A172 (cell line): ENCODE measurements at places on chromosomes 3 and 15. TPM values are rescaled to one million over a fixed set of nuclear protein-coding genes. Genes with fewer than 3 reads are reported as not detected.

The PRR20G gene
- total RNA-seq: not detected in 2 replicates

The TRPM1 gene
- 0.05 TPM in 1 of 2 replicates, not detected in the other for total RNA-seq

The LYSMD2 gene
- total RNA-seq: 25.9 and 27.3 TPM in 2 replicates

The IGSF11 gene
- total RNA-seq: not detected in 2 replicates

- DNase-seq: no peak
These were observed 284.5 kb upstream of the TLE3 start for GRCh38 chr15:70382009-70382749.

- DNase-seq: no peak
These were observed 3.8 kb downstream of the CALML4 start for GRCh38 chr15:68201153-68201878.

GRCh38 chr15:62112616-62113593, 46.1 kb downstream of the C2CD4A start:
- DNase-seq: peak; percentile 88

GRCh38 chr3:151880416-151880690, 6.9 kb downstream of the SUCNR1 start:
- no peak for DNase-seq

DNA sequence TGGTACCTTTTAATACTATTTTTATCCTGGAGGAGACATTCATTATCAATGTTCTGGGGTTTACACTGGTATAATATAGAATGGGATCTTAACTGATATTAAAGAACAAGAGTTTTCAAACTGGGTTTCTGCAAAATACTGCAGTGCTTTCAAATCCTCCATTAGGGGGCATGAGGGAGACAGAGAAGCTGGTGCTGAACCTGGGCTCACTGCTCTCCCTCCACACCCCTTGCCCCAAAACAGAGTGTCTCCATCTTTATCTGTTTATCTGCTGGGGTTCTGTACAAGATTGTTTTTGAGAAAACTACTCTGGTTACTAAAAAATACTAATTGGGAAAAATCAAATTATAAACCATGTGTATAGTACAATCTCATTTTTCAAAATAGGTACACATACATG, 41.7 kb downstream of the CADPS start:
- DNase-seq: no peak

DNA sequence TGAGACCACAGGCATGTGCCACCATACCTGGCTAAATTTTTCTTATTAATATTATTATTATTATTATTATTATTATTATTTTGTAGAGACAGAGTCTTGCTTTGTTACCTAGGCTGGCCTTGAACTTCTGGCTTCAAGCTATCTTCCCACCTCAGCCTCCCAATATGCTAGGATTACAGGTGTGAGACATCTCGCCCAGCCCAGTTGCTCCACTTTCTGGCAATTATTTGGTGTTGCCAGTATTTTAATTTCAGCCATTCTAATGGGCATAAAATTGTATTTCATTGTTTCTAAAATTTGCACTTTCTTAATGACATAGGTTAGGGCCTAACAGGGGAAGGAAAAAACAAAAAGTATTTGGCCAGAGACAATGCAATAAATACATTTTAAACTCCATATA, 1217.6 kb upstream of the ALCAM start:
- DNase-seq: no peak

DNA sequence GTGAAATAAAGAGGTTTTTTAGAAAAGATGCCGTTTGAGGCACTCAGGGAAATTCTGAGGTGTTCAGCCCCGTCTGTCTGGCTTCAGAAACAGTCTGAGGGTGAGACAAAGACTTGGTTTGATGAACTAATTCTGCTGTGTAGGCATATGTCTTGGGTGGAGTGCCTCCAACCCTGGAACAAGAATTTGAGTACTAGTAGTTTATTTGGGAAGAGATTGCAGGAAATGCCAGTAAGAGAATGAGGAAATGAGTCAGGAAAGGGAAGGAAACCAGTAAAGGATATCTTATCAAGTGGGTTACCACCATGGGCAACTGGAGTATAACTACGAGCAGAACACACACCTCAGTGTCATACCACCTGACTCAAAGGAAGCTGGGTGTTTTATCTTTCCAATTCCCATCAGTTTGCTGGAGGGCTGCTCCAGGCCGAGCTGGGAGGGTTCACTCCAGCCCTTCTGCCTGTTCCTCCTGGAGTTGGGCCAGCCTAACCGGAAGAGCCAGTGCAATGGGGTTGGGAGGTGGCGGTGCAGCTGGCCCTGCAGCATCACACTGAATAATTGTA, 75.3 kb downstream of the TGFBR2 start:
- DNase-seq: peak; percentile 93

- peak; percentile 48 for DNase-seq
These were observed 59.9 kb downstream of the ZNF621 start for GRCh38 chr3:40584625-40585189.

DNA sequence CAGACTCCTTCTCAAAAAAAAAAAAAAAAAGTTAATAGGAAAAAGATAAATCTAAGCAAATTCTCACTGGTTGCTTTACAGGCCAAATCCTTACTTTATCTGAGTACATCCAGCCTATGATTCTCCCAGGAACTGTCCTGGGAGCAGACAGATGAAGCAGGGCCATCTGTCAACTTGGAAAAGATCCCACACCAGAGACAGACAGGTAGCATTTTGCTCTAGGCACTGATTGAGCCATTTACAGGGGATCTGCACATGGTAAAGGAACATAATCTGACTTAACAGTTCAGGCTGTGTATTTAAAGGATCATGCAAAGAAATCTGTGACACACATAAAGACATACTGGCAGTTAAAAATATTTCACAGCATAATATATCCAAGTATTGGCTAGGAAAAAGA, 1006.5 kb downstream of the TBL1XR1 start:
- DNase-seq: no peak

DNA sequence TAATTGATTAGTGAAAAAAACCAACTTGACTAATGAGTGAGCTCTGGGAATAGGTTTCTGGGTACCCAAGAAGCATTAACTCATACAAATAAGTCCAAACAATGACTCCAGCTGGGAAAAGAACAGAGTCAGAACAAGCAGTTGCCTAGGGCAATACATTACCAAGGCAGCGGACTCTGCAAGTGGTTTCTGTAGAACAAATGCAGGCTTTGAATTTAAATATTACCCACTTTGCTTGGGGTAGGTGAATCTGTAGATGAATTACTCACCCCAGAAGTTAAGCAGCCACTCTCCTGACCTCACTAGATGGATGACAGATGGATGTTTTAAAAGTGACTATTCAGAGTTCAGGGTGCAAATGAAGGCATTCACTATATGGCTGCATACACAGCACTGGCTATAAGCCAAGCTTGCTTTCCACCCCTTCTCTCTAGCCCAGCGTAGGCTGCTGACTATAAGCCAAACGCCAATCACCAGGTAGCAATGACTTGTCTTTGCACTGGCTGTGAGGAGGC, 73.1 kb upstream of the BHLHE40 start:
- DNase-seq: peak; percentile 19

- DNase-seq: no peak
These were observed 138.8 kb downstream of the RBPMS2 start for GRCh38 chr15:64636556-64636955.
